Natural killer cell (primary cell): ENCODE measurements at places on chromosomes 6 and 20.

DNA sequence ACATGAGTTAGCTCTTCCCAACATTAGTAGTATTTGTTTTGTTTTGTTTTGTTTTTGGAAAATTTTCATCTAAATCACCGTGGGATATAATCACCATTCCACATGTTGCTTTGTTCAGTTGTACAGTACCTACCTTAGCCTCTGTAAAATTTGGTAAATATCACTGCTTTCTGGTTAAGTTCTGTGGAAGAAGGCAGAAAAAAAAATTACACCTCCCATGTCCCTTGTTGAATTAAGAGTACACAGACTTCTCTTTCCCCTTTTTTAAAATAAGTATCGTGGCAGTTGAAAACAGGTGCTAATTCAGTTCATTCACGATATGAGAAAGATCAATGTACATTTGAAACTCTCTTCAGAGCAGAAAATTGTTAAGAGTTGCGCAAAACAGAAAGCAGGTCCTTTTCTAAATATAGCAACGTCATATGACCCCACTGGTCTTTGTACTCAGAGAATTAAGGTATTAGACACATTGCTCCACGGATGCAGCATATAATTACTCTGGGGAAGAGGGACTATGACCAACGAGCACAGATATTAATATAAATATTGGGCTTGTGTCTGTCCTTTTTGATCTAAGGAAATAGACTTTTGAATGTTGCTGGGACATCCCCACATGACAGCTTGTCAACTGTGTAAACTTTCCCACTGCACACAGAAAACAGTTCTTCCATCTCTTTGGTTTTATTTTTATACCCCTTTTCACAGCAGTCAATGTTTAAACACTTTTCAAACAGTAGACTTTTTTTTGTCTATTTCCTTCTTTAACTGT is 58.6 kb upstream of the ZNF217 start:
- no peak for DNase-seq

GRCh38 chr6:157240960-157241311 is 82.4 kb downstream of the TMEM242 start:
- DNase-seq = no peak

DNA sequence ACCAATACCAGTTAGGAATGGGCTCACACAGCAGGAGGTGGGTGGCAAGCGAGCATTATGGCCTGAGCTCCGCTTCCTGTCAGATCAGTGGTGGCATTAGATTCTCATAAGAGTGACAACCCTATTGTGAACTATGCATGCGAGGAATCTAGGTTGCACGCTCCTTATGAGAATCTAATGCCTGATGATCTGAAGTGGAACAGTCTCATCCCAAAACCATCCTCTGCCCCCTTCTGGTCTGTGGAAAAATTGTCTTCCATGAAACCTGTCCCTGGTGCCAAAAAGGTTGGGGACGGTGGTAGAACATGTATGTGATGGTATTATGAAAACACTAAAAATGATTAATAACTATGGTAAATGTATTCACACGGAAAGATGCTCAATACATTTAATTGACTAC is 99.7 kb upstream of the HIVEP1 start:
- no peak for DNase-seq

GRCh38 chr6:161578478-161578877 is 304.6 kb upstream of the AGPAT4 start:
- no peak for DNase-seq

GRCh38 chr6:36963451-36964290 is 9.1 kb downstream of the PI16 start:
- DNase-seq = peak; percentile 59

DNA sequence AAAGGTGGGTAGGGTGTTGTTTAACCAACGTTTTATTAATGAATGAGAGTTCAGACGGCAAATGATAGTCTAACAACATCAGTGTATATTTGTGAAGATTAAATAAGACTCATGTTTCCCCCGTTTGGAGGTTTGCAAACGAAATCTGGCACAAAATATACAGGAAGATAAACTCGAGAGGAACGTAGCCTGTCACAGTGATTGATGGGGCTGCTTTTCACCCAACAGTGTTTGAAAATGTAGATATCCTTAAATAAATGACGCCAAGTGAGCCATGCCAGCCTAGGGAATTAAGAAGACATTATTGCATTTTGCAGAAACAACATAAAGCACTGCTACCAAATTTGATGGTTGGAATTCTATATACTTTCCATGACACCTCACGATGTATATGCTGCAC is 696.5 kb upstream of the FLRT3 start:
- no peak for DNase-seq

DNA sequence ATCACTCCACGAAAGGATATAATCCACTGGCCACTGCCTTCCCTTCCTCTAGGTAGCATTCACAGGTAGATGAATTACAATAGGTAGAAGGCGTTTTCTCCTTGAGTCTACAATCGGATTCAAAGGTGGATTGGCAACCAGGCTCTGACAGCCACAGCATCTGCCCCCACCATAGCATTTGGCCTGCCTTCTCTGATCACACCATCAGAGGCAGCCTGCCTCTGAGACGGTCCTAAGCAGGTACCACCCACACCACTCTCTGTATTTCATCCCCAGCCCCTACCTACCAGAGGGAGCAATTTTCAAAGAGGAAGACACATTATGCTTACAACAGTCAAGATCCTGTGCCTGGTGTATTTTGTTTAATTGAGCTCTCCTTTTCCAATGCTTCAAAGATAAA is 210.5 kb upstream of the SPTLC3 start:
- no peak for DNase-seq

GRCh38 chr20:45964006-45964400 is 8.0 kb downstream of the ZNF335 start:
- no peak for DNase-seq

DNA sequence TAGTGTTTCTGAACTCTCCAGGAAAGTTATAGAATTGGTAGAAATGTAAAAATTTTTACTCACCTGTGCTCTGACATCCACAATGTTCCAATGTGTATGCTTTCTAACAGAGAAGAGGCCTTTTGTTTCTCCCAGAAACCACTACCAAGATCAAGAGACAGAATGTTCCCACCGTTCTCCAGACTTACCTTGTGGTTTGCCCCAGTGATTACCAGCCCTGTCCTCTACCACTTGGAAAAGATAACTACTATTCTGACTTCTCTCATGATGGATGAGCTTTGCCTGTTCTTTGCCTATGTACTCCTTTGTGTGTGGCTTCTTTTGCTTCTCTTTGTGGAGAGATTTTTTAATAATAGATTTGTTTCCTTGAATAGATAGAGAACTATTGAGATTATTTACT is 173.0 kb upstream of the SCGN start:
- no peak for DNase-seq

GRCh38 chr20:5342021-5342420 is 25.3 kb upstream of the PROKR2 start:
- no peak for DNase-seq

DNA sequence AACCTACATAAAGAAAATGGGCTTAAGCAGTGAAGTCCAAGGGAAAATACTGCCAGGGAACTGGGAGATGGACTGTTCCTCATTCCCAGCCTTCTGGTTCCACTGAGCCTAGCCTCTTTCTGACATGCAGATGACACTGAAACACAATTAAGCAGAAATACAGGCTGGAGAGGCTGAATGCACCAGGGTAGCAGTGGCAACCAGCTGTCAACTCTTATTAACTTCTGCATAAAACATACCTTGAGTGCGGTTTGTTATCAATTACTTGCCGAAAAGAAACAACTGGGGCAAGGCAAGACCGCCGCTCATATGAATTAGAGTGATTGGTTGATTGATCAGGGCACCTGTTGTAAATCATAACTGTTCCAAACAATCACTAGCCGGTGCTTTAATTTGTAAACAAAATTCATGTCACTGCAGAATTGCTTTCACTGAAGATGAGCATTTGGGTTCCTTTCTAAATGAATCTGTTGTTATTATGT is 16.3 kb downstream of the TFAP2B start:
- DNase-seq = no peak

DNA sequence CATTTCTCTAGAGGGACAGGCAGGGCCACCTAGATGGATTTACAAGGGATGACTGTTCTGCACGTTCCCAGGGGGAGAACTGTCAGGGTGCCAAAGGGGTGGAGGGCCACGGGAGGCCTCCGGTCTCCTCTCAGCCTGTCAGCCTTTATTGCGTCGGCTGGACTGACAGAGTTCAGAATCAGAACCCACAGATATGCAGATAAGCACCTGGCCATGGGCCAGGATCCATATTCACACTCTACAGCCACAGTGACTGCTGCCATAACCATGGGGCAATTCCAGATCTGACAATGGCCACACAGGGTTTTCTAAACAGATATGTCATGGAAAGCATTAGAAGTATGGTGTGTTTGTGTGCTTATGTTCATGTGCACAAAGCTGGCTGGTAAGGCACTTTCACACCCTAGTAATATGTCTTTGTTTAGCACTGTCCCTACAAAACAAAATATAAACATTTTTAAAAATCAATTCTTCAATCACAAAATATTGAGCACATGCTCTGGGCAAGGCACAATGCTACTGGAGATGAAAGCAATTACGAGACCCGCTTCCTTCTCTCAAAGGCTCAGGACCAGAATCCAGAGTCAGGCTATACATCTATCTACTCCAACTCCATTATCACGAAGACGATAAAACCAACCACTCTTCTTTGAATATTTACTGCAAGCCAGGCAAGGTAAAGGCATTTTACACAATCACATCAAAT is 29.1 kb downstream of the TRAM2 start:
- DNase-seq = no peak

GRCh38 chr6:147054158-147054557 is 150.1 kb upstream of the STXBP5 start:
- DNase-seq = no peak

- DNase-seq = no peak
These were observed 987 bp downstream of the ADISSP start for GRCh38 chr20:3766422-3767109.

DNA sequence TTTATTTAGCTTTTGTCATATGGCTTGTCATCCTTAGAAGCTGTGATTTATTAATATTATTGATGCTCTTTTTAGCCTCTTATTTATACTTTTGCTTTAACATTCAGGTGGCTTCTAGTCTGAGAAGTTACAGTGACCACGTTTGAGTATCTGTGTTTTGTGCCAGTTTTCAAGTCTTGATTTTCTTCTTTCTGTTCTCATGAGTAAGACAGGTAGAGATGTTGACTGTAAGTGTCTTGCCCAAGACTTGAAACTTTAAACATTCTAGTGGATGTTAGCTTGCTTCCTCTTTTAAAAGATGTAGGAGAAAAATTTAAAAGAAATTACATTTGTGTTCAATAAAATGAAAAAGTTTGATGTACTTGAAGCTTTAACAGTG is 122.6 kb downstream of the LRRC1 start:
- DNase-seq = no peak

- no peak for DNase-seq
These were observed 27.1 kb downstream of the RNF217 start for GRCh38 chr6:124989136-124989983.

DNA sequence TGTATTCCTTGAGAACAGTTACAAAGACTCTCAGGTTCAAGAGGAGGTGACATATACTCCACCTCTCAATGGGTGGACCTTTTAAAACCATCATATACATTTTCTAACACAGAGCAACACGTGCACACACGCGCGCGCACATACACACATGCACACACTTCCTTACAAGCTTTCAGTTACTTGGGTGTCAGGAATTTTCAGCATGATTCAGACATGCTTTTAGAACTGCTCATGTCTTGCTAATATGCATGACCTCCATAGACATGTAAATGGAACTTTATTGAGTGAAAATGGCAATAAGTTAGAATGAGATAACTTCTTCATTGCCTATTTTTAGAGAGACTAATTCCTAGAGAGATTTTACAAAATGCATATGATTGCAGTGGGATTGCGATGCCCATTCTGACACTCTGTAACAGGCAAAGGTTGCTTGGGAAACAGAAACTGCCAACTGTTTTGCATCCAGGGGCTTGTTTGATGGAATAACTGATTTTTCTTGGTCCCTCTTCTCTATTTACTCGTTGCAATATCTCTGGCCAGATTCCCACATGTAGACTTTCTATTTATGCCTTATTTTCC is 531.4 kb upstream of the RNF217 start:
- no peak for DNase-seq

DNA sequence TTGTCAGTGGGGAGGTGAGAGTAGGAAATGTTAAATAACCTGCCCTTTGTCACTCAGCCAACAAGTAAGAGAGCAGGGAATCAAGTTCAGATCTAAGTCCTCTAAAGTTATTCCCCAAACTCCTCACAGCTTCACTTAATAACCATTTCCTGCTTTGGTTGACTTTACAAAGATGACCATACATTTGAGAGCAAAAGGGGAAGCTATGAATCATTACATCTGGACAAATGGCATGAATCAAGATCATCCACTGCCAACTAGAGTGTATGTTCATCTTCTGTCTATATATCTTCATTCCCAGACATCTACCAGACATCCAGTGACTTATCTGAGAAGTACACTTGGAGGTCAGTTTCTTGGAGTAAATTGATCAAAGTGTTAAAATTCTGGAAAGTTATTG is 15.1 kb upstream of the HIVEP2 start:
- DNase-seq = no peak

- DNase-seq = no peak
These were observed 28.6 kb upstream of the ENPP5 start for GRCh38 chr6:46199387-46199786.

GRCh38 chr20:41094353-41095055 is 42.8 kb upstream of the PLCG1 start:
- DNase-seq = no peak

GRCh38 chr6:52649536-52650160 is 21.3 kb upstream of the TMEM14A start:
- DNase-seq = no peak

DNA sequence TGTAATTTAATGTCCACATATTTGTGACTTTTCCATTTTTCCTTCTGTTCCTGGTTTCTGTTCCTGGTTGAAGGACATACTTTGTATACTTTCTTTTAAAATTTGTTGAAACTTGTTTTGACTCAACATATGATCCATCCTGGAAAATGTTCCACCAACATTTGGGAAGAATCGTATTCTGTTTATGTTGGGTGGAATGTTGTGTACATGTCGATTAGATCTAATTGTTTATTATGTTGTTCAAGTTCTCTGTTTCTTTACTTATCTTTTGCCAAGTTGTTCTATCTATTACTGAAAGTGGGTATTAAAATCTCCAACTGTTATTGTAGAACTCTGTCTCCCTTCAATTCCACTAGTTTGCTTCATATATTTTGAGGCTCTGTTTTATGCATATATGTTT is 27.7 kb upstream of the DUSP22 start:
- no peak for DNase-seq

- DNase-seq = no peak
These were observed 66.8 kb downstream of the ARHGAP18 start for GRCh38 chr6:129643176-129643575.

GRCh38 chr6:161257793-161258457 is 15.9 kb downstream of the AGPAT4 start:
- no peak for DNase-seq

GRCh38 chr6:158376631-158377081 is 64.4 kb downstream of the TULP4 start:
- no peak for DNase-seq

DNA sequence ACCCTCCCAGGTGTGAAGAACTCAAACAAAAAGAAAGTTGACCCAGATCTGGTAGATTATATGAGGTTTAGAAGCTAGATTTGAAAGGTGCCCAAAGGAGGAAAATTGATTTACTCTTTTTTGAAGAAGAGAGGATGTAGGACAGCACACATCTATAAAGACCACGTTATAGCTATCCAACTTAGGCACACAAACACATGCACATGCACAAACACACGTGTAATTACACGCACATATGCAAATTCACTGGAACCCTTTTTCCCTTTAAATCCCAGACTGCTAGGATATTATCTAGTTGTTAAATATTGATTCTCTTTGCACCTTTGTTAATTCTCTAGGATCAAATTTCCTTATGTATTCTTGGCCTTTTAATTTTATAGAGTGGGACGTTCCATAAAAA is 272.8 kb upstream of the TBX18 start:
- no peak for DNase-seq

GRCh38 chr6:142830807-142831206 is 114.2 kb downstream of the HIVEP2 start:
- DNase-seq = no peak
